ENCODE measurements at places on chromosomes 3 and 15.

DNA sequence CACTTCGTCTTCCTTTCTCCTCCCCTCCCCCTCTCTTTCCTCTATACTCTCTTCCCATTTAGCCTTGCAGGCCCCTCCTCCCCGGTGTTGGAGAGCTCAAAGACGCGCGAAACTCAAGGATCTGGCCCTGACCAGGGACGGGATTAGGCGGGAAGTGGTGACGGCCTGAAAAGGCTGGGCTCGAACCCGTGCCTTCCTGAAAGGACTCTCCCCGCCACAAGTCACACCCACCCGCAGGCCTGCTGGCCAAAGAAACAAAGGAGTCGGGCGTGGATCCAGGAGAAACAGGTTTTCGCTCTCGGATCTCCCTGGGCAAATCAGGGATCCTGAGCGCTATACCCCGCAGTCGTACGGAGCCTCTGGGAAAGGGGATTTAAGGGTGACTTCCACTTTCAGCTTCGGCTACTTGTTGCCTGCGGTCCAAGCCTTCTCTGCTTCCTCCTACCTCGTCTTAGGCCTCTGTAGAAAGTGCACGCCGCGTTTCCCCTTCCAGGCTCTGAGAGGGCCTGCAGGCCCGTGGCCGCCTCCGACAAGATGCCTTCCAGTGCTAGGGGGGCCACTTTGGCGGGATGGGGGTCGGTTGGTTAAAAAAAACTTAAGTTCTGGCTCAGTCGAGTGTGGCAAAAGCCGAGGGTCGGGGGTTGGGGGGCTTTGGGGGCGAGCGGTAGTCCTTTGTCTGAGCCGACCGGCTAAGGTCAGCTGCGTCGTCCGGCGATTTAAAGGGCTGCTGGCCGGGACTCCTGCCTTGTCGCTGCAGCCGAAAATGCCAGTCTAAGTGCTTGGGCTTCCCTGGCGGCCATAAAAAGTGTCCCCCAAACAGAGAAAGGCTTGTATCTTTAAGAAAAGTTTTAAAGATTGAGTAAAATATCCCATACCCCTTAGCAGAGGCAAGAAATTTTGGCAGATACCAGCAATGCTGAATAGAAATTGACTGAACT is 8.2 kb downstream of the ZIC4 start:
- no peak for DNase-seq

- no peak for DNase-seq
Measured at GRCh38 chr15:60633426-60633968, 154.6 kb upstream of the ICE2 start.

DNA sequence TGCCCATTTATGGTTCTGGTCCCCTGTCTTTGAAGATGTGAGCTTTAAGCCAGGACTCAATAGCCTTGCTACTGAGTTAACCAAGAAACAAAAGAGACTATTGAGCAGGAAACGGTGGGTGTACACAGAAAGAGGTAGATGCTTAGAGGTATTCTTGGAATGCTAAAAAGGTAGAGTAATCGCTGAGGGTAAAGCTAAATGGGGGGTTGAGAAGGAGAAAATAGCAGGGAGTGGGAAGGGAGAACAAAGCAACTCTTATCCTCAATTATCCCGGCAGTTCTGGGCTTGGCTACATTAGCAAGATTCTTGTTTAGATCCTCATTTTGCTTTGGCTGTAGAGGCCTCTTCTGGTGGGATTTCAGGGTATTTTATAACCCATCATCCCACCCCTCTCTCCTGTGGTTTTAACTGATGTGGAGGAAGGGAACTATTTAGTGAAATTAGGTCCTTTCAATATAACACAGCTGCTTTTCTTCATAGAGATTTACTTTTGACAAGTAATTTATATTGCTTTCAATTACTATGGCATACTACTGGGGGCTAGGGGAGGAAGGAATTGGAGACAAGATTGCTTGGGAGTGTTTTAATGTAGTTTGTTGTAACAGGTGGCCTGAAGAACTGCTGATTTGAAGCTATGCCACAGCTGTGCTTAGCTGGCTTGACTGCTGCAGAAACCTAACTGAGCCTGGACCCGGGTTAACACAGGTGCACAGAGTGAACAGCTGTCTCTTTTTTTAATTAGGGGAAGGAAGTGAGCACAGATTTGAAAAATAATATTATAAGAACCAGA is 234.3 kb upstream of the CCDC54 start:
- DNase-seq, result no peak

DNA sequence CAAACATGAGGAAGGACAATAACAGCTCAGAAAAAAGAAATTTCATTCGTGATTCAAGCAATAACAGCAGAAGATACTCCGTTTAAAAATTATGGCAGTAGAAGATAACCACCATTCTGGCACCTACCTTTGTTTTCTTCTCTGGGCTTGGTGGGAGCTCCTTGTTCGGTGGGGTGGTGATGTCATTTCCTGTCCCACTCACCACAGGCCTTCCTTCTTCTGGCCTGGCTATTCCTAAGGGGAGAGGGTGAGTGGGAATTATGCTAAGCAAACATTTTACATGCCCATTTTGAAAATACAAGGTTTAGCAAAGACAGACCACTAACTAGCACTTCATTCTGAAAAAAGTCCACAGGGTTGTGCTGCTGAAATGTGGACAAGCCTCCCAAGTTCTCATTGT is 74.4 kb downstream of the DHX30 start:
- no peak for DNase-seq

DNA sequence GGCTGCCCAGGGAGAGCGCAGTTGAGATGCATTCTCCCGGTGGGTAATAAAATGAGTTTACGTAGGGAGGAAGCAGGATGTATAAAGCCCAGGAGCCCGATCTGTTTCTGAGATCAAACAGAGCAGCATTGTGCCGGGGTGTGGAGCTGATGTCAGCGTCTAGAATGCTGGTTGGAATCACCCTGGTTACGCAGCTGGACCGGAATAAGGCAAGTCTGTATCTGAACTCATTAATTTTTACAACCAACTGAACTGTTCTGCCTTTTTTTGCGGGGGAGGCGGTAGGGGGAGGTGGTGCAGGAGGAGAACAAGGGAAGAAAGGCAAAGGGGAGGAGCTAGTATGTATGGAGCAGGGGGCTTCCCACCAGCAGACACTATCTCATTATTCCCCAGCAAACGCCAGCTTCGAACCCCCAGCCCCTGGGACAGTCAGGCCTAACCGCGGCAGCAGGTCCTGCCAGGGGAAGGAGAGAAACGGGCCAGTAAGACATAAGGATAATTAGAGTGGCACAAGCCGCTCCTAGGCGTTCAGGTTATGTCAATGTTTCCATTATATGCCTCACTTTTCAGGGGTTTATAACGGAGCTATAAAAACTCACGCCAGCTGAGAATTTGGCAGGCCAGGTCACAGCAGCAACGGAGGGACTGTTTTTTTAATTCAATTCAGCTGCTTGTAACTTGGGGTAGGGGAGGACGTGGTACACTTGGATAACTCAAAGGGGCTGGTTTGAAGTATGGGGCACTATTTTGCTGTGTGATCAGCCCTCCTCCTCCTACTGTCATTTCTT is 175.3 kb upstream of the HES1 start:
- DNase-seq, result no peak

DNA sequence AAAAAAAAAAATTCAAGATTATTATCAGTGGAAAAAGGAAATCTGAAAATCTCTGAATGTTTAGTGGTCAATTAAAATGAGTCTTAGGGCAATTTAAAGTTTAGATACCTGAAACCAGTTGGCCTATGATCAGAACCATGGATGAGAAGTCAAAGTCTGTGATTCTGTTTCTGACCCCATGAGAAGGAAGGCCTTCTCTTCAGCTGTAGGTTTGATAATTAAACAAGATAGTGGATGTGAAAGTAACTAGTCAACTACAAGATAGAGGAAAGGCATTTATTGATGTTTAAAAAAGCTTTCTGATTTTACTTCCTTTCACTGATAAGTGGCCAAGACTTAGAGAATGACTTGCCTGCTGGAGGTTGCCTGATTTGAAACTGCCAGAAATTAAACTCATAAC is 8.7 kb downstream of the PLS1 start:
- no peak for DNase-seq

DNA sequence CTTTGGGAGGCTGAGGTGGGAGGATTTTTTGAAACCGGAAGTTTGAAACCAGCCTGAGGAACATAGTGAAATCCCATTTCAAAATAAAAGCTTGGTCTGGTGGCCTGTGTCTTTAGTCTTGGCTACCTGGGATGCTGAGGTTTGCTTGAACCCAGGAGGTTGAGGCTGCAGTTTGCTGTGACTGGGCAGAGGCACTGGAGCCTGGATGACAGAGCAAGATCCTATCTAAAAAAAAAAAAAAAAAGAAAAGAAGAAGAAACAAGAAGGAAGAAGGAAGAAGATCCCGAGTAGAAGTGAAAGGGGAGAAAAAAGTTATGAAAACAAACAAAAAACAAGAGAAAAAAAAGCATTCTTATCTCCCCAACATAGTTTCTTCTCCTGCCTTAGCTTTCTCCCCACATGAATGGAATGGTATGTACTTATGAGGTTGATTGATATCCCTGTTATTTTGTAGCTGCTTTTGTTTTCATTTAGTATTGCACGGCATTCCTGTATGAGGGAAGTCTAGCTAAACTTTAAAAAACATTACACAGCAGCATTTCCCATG is 42.4 kb downstream of the TMEM40 start:
- no peak for DNase-seq

DNA sequence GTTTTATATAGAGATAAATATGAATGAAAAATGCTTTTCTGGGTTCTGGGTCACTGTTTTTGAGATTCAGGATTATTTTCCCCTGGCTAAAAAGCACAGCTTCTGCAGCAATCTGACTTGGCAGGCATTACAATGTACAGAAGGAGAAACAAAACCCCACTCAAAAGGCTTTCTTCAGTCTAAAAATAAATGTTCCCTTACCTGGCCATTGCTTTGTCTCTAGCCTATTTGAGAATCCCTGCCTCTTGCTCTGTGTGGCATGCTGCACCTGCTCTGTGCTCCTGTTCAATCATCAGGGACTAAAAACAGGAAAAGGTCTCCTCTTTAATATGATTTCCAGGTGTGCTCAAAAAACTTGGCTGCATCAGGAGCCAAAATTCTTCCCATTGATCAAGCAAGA is 187.4 kb upstream of the STAC start:
- DNase-seq, result no peak

- no peak for DNase-seq
Measured at GRCh38 chr3:23019596-23020300, 183.4 kb upstream of the UBE2E2 start.

Measured in tibial artery (tissue), 4 donors.